Activated T-helper 1 cell treated with anti-CD3 and anti-CD28 coated beads, Interleukin-12 subunit alpha, Interleukin-12 subunit beta, Interleukin-2, Interleukin-4 antibody, amounts not matched to agents 30 ng/mL and 10 ng/mL and 1 ng/mL, durations not matched to agents 14 hours and 24 hours and 36 hours (primary cell): ENCODE measurements at places on chromosomes 13 and 19. TPM values are rescaled to one million over a fixed set of nuclear protein-coding genes. Genes with fewer than 3 reads are reported as not detected.

DNA sequence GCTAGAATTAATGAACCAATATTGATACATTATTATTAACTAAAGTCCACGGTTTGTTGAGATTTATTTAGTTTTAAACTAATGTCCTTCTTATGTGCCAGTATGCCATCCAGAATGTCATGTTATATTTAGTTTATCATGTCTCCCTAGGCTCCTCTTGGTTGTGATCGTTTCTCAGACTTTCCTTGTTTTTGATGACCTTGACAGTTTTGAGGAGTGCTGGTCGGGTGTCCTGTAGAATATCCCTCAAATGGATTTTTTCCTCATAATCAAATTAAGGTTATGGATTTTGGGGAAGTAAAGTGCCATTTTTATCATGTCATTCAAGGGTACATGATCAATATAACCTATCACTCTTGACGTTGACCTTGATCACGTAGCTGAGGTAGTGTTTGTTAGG, 6.1 kb upstream of the ZNF45 start:
- no peak for DNase-seq

Gene LILRB5
- total RNA-seq = not detected in 2 replicates

- no peak for DNase-seq
These were observed 25.0 kb upstream of the C1QTNF9B start for GRCh38 chr13:23922005-23922932.

- no peak for DNase-seq
These were observed 13.0 kb downstream of the NTN5 start for GRCh38 chr19:48659768-48660167.

Gene ETHE1
- 55.1 and 55.4 TPM in 2 replicates for total RNA-seq

Gene SLC25A42
- total RNA-seq = 7.8 and 10.8 TPM in 2 replicates

DNA sequence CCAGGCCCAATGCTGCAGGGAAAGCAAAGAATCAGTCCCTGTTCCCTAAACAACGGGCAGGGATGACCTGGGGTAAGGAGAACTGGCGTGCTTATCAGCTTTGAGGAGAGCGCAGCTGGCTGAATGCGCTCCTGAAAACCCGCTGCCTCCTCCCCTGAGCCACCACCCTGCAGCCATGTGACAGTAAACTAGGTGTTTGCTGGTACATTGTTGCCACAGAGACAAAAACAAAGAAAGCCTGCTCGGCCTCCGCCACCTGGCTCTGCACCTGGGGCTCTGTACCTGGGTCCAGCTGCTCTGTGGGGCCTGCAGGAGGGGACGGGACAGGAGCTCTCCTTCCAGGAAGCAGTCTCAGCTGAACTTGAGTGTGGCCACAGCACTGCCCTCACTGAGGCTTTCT, 21.8 kb downstream of the MCF2L start:
- no peak for DNase-seq

GRCh38 chr19:14761607-14762006, 16.8 kb downstream of the ADGRE2 start:
- DNase-seq = no peak

- no peak for DNase-seq
These were observed 24.3 kb upstream of the MYDGF start for GRCh38 chr19:4694211-4694987.

- DNase-seq = peak; percentile 49
These were observed 1.2 kb downstream of the DAZAP1 start for GRCh38 chr19:1408300-1409203.

- DNase-seq = peak; percentile 65
These were observed at the start of gene IFI30 for GRCh38 chr19:18173572-18174288. Gene IFI30 (plus strand): TSS chr19:18173813. CDS start chr19:18173842, 29 bp downstream.

DNA sequence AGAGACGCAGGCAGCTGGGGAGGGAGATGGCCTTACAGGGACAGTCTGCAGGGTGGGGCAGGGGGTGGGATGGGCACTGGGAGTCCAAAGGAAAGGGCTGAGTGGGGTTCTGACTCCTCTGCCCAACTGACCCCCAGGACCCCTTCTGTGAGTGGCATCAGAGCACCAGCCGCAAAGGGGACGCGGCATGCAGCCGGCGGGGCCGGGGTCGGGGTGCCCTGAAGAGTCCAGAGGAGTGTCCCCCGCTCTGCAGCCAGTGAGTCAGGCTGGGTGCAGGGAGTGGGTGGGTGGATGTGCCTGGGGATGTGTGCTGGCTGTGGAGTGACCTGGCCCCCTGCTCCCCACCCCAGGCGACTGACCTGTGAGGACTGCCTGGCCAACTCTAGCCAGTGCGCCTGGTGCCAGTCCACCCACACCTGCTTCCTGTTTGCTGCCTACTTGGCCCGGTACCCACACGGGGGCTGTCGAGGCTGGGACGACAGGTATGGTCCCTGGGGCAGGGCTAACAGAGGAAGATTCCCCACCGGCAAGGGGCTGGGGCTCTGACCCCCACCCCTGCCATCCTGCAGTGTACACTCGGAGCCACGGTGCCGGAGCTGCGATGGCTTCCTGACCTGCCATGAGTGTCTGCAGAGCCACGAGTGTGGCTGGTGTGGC, 25.8 kb downstream of the MEGF8 start:
- no peak for DNase-seq

Gene VSTM2B
- not detected in 2 replicates for total RNA-seq

DNA sequence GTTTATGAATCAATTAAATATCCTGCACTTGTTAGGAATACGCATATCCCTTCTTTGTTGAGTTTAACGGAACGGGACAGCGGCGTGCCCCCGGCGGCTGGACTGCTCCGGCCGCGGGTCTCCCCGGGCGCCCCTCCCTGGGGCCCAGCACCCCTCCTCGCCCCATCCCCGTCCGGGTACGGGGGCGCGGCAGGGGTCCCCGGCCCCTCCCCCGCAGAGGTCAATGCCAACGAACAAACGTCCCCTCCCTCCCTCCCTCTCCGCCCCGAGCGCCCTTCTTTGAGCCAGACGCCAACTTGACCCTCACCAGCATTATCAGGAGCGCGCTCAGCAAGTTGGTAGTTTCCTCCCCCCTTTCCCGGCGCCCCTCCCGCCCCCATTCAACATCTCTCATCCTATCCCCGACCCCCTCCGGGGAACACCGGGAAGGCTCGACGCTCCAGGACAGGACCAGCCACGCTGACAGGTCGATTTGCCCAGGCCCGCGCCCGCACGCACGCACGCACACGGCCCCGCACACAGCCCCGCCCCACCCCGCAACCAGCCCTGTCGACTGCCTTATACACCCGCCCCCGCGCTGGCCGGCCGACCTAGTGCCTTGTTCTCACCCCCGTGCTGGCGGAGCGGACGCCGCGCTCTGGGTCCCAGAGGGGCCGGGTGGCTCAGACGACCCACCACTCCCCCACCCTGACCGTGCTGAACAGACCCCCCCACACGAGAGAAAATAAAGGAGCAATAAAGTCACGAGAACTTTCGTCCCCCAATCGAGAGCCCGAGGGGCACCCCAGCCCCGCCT, 5.0 kb downstream of the LYL1 start:
- DNase-seq = no peak

DNA sequence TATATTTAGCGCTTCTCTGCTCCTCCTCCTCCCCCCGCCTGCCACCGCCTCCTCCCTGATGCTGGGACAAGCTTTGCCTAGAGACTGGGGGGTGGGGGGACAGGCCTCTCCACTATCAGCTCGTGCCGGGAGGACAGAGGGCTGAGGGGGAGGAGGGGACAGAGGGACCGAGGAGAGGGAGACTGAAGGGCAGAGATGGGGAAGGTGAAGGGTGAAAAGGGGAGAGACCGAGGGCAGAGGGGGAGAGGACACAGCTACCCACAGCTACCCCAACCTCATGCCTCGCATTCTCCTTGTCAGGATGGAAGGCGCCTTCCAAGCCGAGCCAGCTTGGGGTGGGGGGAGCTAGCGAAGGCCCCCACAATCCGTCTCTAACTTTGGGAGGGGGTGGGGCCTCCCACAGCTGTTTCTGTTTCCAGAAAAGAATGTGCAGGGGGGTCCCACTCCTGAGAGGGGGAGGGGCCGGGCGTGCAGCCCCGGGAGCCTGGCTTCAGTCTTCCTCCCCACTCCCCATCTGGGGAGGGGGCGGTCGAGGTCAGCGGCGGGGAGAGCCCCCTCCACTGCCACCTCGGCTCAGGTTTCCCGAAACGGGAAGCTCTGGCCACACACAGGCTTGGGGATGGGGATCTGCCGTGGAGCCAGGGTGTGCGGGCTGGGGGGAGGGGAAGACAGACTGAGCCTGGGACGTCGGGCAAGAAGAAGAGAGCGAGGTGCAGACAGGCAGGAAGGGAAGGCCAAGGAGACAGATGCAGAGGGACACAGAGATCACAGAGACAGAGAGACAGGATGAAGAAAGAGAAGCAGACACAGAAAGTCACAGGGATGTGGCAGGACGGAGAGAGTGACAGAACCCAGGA, 1.6 kb downstream of the DACT3 start:
- DNase-seq = no peak

DNA sequence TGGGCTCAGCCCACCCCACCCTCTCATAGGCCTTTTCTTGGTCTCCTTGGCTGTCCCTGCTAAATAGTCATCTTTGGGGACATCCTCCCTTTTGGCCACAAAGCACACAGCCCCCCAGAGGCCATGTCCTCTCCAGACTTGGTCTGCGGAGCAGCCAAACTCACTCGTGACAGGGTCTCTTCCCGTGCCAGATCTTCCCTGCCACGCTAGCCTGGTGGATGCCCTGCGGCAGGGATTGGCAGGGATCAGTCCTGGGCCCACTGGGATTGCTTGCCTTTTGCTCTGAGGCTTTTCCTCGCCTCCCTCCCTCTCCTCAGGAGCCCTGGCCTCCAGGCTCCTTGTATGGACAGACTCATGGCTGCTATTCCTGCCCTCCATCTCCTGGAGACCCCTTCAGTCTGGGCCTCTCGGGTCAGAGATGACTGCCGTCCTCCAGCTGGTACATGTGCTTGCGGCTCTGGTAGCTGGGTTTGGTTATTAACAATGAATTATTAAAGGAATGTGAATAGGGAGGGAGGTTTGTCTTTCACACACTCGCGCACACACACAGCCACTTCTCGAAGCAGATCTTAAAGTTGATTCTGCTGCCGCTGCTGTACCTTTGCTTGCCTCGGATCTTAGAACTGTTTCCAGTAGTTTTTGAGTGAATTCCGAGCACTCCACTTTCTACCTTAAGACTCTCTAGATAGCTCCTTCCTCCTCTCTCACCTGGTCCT, 45.1 kb downstream of the NFIX start:
- DNase-seq = no peak

Gene JUNB
- 311 and 312 TPM in 2 replicates for total RNA-seq

DNA sequence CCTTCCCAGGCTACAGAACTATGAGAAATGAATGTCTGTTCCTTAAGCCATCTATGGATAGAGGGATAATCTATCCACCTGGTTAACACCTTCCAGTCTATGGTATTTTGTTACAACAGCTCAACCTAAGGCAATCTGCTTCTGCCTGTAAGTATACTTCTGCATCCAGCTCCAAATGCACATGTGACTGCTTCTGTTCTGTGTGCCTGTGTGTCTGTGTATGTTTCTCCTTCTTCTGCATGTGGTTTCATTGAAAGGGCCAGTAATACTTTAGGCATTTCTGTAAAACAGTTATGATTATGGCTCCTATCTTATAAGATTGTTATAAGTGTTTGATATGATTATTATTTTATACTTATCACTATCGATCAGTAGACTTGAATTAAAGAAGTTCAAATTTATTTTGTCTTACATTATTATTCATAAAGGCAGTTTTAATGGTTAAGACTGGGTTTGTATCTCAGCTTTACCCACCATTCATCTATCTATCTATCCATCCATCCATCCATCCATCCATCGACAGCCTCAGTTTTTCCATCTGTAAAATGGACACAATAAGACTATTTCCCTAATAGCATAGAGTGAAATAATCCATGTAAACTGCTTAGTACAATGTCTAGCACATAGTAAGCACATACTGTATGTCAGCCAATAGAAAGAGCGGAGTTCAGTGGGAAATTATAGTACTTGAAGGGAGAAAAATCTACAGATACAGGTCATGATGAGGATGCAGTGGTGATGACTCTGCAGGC, 37.5 kb upstream of the TM9SF2 start:
- DNase-seq = no peak

DNA sequence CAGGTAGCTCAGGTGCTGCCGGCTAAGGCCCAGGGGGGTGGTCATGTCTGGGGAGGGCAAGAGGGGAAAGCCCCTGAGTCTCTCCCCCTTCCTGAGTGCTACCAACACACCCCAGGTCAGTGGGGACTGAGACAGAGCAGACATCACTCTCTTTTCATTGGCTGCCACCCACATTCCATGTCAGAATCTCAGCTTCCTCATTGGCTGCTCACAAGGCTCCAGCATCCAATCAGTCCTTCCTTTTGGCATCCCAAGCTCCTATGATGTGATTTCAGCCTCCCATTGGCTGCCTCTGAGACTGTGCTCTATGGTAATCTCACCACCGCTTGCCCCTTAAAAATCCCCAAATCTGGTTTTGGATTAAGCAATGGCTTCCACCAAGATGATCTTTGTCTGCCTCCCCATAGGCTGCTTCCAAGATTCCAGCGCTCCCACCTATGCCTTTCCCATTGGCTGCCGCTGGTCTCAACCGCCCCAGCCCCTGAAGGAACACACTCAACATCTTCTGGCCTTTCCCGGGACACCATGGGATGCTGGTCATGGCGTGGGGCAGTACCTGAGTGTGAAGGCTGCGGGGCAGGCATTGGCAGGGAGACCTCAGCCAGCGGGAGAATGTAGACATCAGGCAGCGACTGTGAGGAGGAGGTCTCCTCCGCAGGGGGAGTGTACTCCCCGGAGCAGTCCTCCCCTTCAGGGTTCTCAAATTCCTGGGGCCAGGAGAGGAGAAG, 2.0 kb downstream of the LMTK3 start:
- no peak for DNase-seq

DNA sequence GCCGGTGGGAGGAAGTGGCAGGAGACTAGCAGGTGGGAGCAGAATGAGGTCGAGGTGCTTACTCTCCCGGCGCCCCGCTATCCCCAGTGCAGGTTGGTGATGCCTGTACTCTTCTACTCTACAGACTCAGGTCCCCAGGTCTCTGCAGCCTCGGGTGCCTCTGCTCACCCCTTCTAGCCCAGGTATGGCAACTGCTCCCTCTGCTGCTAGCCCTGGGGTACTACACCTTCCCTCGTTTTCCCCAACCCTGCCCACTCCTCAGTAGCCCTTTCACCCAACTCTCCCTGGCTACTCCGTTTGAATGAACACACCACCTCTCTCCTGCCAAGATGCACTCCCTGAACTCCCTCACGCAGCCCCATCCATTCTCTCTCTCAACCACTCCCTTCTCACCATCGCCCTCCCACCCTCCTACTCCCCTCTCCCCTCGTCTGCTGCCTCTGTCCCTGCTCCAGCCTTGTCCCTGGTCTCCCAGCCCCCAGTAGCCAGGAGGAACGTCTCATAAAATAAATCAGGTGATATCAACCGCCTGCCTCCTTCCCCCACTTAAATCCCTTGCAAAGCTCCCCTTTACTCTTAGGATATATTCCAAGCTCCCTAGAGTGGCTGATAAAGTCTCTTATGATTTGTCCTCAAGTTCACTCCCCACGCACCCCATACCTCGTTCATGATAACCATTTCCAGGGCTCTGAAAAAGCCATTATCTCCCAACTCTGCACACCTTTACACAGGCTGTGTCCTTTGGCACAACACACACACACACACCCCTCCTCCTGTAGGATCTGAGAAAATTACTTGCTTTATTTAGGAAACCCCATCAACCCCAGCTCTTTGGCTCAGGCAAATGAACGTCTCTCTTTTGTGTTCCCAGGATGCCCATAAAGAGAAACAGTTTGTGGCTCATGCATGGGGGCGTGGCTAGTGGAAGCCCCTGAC, 8.2 kb upstream of the MEIS3 start:
- peak; percentile 55 for DNase-seq
